CD4-positive, alpha-beta T cell (primary cell): ENCODE measurements at places on chromosomes 7 and 10. TPM values are rescaled to one million over a fixed set of nuclear protein-coding genes. Genes with fewer than 3 reads are reported as not detected.

Gene BLOC1S2
- total RNA-seq, result 55.9 TPM

Gene CALHM3
- not detected for total RNA-seq

Gene CALCR
- total RNA-seq, result not detected

Gene SPDYE16
- total RNA-seq, result 0.53 TPM

Gene GAD2
- not detected for total RNA-seq

Gene ZNF239
- 0.59 TPM for total RNA-seq
